ENCODE measurements at places on chromosomes 7 and 10.

GRCh38 chr7:139526578-139527544 lies 3.4 kb downstream of the CLEC2L start:
- DNase-seq = peak; percentile 19

DNA sequence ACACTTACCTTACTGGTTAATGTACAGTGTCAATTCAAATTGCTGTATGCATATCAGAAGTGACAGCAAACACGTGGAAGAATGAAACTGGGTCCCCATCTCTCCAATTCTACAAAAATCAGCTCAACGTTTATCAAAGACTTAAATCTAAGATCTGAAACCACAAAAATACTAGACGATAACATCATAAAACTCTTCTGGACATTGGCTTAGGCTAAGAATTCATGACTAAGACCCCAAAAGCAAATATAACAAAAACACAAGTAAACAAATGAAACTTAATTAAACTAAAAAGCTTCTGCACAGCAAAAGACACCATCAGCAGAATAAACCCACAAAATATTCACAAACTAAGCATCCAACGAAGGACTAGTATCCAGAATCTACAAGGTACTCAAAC lies 35.9 kb upstream of the PFKP start:
- no peak for DNase-seq

DNA sequence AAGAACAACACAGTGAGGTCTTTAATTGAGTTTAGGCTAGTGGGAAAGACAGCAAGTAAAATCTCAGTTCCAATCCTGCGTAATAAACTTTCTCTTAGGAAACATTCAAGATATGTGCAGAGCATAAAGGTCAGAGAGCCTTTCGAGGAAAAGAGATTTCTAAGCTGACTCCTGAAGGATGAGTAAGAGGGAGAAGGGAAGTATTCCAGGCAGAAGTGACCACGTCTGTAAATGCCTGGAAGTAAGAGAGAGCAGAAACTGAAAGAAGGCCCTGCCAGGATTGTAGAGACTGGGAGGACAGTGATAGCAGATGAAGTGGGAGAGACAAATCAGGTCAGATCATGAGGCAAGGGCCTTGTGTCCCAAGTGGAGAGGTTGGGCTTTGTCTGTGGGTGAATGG lies 41.8 kb downstream of the PNLIPRP3 start:
- peak; percentile 26 for DNase-seq

- no peak for DNase-seq
These were observed 67.0 kb upstream of the CAV2 start for GRCh38 chr7:116432527-116432916.

- no peak for DNase-seq
These were observed 91.8 kb downstream of the SH3PXD2A start for GRCh38 chr10:103763374-103764202.
